ENCODE measurements at places on chromosomes 5 and 9.

GRCh38 chr5:120388016-120388781 lies 75.9 kb upstream of the PRR16 start:
- no peak for DNase-seq

- no peak for DNase-seq
Observed at GRCh38 chr5:174155706-174156105, 110.2 kb downstream of the NSG2 start.

DNA sequence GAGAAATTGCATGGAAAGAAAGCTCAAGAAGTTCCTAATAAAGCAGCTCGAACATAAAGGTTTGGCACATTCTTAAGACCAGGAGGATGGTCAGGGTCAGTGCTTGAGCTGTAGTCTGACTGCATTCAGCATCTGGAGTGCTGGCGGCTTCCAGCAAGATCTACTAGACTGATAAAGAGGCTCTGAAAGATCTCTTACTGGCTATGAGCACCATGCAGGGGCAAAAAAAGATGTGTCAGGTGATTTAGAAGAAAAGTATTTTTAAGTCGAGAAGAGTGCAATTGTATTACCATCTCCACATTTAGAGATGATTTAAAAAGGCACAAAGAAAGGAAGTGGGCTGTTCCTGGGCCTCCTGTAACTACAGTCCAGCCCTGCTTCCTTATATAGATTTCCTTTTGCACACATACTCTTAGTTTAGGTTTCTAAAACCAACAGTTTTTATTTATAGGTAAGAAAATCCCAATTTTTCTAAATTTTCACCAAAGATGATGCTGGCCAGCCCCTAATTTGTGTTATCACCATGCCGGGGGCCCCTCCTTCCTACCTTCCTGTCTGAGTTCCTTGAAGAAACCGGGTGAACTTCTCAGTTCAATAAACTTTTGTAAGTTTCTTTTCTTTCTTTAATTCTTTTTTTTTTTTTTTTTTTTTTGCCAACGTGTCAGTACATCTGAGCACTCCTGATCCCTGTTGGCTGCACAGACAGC lies 65.9 kb upstream of the PLPP1 start:
- no peak for DNase-seq

DNA sequence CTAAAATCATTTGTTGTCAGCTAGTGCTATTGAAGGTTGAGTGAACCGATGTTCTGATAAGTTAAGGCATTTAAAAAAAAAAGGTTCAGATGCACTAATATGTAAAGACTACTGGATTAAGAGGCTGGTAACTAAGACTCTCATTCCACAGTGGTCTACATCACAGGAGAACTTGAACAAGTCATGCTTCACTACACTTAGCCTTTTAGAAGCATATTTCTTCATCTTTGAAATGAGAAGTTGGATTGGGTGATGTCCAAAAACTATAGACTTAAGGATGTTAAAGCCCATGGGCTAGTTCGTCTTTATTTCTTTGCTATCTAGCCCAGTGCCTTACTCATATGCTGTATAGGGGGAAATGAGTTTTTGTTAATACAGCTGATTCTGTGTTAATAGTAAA lies 107.2 kb downstream of the NDUFS4 start:
- no peak for DNase-seq

GRCh38 chr9:115939065-115939765 lies 214.4 kb upstream of the PAPPA start:
- no peak for DNase-seq

- peak; percentile 22 for DNase-seq
Observed at GRCh38 chr5:146048994-146049703, 56.2 kb downstream of the PLAC8L1 start.

DNA sequence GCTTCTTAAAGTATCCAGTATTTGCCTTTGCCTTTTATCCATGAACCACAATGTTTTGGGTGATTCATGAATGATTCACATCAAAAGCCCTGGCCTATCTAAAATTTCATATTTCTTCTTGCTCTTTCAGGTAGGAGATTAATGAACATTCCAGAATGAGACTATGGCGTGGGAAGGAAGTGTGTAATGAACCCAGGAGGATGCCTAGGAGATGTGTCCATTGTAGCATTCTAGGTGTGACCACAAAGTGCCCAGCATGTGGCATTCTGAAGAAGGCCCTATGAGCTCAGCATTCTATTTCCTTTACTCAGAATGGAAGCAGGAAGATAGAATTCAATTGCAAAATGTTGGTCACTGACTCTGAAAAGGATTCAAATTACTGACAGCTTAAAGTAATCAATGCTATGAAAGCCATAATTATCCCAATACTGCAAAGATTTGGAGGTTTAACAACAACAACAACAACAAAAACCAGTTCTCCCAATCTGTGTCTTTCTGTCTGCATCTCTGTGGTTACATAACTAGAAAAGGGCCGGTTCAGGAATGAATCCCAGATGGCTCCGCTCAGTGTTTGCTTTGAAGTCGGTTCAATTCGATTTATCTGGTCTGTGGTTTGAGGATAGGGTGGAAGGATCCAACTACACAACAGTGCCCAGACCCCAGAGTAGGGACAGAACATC lies 126.7 kb downstream of the FOXD1 start:
- no peak for DNase-seq

- DNase-seq = no peak
Observed at GRCh38 chr9:6086006-6086655, 70.7 kb upstream of the RANBP6 start.

GRCh38 chr9:4111233-4112008 lies 188.4 kb downstream of the GLIS3 start:
- DNase-seq = no peak

DNA sequence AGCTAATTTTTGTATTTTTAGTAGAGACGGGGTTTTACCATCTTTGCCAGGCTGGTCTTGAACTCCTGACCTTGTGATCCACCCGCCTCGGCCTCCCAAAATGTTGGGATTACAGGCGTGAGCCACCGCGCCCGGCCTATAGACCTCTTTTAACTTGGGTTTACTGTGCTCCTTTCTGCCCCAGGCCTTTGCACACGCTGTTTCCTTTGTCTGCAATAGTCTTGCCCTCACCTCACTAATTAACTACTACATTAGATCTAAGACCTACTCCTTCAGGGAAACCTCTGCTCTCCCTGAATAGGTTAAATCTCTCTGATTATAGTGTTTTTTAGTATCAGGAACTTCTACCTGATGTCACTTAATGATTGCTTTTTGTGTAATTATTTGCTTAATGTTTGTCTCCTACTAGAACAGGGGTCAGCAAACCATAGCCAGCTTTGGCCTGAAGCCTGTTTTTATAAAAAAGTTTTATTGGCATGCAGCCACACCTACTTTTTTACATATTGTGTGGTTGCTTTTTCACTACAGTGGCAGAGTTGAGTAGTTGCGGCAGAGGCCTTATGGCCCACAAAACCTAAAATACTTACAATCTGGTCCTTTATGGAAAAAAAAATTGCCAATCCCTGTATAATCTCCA lies 31.2 kb upstream of the TLE1 start:
- DNase-seq = no peak

GRCh38 chr9:134704498-134704897 lies 62.9 kb downstream of the COL5A1 start:
- DNase-seq = no peak

DNA sequence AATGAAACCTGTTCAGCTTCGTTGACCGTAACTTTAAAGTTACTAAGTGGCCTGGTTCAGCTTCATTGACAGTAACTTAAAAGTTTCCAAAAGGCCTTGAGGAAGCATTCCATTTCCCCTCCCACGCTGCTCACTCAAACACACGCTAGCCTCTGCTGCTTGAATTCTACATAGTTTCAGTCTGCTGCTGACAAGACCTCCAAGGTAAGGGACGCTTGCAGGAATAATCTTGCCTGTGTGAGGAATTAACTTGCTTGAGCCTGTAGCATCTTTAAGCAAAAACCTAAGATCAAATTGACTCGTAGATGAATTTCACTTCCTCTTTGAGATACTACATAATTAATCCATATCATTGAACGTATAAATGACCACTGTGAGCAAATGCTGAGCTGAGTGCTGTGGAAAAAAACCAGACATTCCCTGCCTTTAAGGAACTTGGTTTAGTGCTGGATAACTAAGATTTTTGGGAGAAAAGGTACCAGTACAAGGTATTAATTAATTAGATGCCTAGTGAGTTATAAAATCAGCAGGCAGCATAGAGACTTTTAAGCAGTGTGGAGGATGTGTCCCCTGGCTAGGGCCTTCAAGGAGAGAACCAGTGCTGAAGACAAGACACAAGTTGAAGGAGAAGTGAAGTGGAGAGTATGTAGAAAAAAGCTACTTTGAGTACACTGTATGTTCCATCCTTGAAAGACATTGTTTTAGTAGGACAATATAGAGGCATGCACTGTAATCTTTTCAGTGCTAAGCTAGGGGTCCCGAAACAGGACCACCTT lies 39.2 kb downstream of the GRAMD2B start:
- no peak for DNase-seq

GRCh38 chr5:59299006-59299405 lies 594.5 kb downstream of the PDE4D start:
- DNase-seq = no peak

- no peak for DNase-seq
Observed at GRCh38 chr9:134329886-134330285, 3.6 kb downstream of the RXRA start.

DNA sequence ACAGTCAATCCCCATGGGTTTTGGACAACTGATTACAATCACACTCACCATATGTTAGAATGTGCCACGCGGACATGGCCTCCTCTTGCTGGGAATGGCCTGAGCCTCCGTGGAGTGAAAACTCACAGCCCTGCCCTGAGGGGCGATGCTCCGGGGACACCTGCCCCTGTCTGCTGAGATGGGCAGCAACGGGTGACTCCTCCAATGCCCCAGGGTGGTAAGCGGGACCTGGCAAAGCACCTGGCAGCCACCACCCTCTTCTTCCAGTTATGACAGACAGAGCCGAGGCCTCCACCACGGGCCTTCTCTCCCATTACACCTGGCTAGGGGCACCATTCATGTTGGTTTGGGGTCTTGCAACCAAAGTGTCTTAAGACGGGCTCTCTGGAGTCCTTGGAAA lies 94.9 kb upstream of the COL5A1 start:
- DNase-seq = no peak

DNA sequence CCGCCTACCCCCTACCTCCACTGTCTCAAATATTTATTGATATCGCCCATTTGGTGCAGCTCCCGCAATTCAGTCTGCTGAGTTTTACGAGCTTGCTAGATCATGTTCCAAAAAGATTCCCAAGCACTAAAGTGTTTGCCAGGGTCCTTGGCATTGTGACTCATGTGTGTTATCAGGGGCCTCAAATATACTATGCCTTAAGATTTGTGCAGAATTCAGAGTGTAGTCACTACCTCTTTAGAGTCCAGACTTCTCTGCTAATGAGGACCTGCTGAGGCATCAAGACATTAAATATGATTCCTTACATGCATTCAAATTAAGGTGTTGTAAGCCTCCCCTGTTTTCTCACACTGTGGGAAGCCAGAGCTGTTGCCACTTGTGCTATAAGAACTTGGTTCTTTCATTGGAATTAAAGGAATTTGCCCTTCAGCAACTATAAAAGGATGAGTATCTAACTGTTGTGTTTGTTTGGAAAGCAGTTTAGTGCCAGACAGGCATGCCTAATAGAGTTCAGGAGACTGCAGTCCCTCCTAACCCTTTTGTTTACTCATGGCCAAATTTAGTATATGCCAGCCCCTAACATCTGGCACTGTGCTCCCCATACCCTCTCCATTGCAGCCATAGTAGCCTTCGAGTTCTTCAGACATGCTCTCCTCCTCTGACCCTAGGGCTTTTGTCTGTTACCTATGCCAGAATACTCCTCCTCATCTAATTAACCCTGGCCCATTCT lies 316.4 kb downstream of the NR3C1 start:
- peak; percentile 26 for DNase-seq

- no peak for DNase-seq
Observed at GRCh38 chr5:91386120-91386519, 3.0 kb upstream of the ARRDC3 start.

GRCh38 chr9:1490341-1491232 lies 440.4 kb downstream of the DMRT2 start:
- DNase-seq = no peak

- no peak for DNase-seq
Observed at GRCh38 chr9:96663506-96664120, 8.5 kb upstream of the PRXL2C start.

GRCh38 chr5:176788091-176788490 lies 22.3 kb upstream of the UNC5A start:
- DNase-seq = no peak

- no peak for DNase-seq
Observed at GRCh38 chr9:110021891-110022290, 186.1 kb downstream of the C9orf152 start.

DNA sequence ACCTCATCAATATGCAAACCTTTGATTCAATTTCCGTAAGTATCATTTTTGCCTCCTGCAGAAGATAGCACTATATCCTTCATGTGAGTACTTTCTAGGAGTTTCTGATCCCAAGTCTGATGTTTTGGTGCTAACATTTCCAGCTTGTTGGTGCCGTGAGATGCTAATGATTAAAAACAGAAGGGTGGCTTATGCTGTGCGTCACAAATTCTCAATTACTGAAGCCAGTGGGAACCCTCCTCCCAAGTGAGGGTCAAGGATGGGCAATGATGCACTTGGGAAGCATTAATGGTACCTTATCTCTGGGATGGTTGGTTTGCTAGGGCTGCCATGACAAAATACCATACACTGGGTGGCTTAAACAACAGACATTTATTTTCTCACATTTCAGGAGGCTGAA lies 123.0 kb downstream of the FOXD1 start:
- no peak for DNase-seq

DNA sequence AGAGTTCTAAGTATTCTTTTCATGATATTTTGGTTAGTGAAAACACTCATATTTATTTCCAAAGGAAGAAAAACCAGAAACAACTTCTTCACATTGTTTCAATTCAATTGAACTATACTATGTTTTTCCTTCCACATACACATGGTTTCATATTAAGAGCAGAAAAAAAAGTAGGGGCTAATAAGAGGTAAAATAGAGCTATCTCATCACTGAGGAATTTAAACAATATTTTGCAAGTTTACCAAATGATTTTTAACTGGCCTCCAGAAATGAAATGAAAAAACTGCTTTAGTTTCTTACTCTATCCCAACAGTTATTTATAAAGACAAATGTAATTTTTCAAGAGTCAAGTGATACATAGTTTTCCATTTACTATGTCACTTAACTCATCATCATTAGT lies 233.5 kb downstream of the RFX3 start:
- DNase-seq = no peak

DNA sequence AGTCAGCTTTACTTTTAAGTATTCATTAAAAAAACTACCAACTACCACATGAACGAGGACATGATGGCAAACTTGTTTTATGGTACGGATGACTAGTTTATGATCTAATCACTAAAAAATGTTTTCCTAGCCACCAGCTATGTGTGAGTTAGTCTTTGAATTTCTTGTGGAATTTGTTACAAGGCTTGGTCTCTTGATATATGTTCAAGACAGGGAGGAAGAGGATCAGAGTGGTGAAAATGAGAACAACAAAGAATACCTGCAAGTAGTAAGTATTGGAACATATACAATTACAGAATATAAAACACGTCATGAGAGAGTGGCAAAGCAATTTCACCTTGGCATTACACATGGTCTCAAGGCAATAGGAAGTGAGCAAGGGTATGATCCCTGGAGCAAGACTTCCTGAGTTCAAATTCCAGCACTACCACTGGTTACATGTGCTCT lies 548.6 kb upstream of the TLE4 start:
- DNase-seq = no peak

All from SHP77 treated with DMSO at 0.1 percent for 48 hours (cell line).